Right renal pelvis (tissue), 4 donors: ENCODE measurements at places on chromosomes 3 and 15.
A peak's percentile ranks its signal among the peaks of the same experiment; 100 is the strongest.

GRCh38 chr3:21989341-21990042, 238.5 kb upstream of the ZNF385D start:
- DNase-seq = no peak

DNA sequence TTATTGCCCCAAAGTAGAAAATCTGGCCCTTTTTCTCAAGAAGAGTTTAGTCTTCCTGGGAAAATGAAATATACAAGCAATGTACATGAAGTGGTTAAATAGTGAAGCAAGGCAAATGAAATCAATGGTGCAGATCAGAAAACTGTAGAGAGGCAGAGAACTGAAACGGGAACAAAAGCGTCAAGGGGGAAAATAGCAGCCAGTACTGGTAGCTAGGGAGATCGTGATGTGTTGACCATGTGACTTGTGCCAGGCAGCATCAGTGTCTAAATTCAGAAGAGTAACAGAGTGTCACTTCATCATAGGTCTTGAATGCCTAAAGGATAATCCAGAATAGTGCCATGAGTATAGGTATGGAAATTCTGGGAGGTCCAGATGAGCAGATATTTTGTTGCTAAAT, 163.1 kb downstream of the CHL1 start:
- DNase-seq = no peak

DNA sequence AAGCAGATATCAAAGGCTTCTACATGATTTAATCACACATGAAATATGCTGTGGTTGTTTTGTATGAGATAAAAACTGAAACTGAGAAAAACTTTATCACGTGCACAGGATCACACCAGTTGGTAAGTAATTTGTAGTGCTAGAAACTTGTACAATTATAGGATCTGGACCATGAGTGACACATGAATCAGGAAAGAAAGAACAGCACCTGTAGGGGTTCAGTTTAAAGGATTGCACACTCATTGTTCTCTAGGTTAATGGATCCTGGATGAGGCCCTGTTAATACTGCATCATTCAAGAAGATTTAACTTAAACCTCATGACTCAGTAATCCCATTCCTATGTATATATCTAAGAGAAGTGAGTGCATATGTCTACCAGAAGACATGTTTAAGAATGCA, 87.9 kb downstream of the STT3B start:
- no peak for DNase-seq

- DNase-seq = no peak
Observed at GRCh38 chr3:117444175-117444574, 734.6 kb downstream of the TUSC7 start.

- DNase-seq = no peak
Observed at GRCh38 chr15:53835309-53835708, 75.8 kb upstream of the WDR72 start.

GRCh38 chr15:94023531-94023930, 207.8 kb upstream of the MCTP2 start:
- DNase-seq = no peak

DNA sequence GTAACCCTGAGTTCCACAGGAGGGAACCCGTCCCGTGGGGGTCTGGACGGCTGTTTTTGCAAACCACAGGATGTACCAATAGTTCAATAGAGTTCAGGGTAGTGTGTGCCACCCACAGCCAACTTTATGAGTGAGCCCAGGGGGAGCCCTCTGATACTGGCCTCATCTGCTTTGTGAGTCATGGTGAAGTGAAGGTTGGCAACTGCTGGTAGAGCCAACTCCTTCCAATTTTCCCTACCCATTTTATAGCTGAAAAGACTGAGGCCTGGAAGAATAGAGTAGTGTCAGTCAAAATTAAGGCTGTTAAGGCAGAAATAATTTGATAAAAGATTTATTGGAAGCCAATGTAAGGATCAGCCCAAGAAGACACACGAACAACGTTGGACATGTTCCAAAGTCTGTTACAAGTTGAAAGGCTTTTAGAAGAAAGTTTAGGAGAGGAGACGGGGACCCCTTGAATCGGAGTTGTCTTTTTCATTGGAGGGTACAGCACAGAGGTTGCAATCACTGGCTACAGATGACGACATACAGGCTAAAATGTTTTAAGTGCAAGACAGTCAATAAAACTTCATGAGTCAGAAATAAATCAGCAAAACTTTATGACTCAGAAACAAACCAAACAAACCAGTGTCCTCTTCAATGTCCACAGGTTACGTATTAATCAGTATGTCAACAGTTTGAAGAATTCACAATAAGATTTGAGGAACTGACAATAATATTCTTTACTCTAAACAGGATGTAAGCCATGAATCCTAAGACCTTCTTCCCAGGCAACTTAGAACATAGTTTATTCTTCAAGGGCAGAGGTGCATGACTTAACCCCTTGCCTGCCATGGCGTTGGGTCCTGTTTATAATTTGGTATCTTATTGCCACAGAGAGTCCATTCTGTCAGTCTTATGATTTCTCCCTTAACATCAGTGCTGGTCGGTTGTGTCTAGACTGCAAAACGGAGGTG, 62.9 kb upstream of the NR2E3 start:
- peak; percentile 28 for DNase-seq

GRCh38 chr3:29239376-29239775, 41.5 kb upstream of the RBMS3 start:
- DNase-seq = no peak

GRCh38 chr3:145133281-145133680, 1027.7 kb downstream of the PLOD2 start:
- DNase-seq = no peak

- no peak for DNase-seq
Observed at GRCh38 chr3:31440878-31441277, 91.8 kb upstream of the STT3B start.

DNA sequence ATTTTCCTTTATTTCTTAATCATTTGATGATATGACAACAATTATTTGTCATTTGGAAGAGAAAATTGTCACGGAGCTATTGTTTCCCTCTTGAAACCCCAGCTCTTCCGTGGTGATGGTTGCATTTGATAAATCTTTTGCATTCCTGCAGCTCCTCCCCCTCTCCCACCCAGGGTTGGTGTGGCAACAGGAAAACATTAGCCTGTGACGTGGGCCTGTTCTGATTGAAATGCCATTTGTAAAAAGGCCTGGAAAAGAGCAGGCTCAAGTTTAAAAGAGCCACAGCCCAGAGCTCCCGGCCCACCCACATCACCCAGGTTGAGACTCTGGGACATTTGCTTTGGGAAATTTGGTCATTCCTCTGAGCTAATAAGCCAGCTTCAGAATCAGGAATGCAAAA, 282.5 kb downstream of the RPLP1 start:
- DNase-seq = peak; percentile 43

DNA sequence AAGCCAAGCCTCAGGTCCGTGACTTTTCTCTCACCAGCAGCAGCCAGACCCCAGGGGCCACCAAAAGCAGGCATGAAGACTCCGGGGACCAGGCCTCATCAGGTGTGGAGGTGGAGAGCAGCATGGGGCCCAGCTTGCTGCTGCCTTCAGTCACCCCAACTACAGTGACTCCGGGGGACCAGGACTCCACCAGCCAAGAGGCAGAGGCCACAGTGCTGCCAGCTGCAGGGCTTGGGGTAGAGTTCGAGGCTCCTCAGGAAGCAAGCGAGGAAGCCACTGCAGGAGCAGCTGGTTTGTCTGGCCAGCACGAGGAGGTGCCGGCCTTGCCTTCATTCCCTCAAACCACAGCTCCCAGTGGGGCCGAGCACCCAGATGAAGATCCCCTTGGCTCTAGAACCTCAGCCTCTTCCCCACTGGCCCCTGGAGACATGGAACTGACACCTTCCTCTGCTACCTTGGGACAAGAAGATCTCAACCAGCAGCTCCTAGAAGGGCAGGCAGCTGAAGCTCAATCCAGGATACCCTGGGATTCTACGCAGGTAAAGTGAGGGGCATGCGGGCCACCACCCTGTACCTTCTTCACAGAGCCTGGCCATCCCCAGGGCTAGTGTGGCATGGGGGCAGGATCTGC, 12.0 kb upstream of the ABTB1 start:
- DNase-seq = no peak

DNA sequence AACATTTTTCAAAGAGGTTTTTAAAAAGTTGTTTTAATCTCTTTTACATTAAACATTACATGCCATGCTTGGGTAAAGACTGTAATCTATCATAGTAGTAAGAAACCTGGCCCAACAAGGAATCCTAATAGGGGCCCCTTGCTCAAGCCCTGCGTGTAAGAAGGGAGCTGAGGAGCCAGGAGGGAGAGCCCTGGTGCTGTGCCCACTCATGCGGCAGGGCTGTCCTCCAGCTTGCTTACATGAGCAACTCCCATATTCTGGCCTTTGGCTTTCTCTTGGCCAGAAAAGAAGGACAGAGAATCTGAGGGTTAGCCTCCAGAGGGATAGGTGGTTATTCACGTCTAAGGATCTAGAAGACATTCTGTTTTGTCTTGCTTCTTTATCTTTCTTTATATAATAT, 49.8 kb downstream of the KBTBD12 start:
- no peak for DNase-seq

DNA sequence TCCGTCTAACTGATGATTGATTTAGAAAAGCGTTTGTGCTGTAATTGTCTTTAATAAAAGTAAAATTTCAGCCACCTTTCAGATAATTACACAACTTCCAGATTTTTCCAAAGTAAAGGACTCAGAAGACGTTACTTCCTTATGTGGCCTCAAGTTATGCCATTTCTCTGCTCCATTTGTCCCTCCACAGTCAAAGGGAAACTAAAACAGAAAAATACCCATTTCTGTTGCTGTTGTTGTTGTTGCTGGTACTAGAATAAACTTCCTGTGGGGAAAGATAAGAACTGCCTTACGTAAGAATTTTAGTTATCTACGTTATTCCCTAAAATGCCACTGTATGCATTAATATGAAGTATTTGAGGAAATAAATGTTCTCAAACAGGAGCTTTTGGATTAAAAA, 153.9 kb downstream of the P3H2 start:
- DNase-seq = no peak

GRCh38 chr3:29186131-29186599, 94.7 kb upstream of the RBMS3 start:
- no peak for DNase-seq

- DNase-seq = no peak
Observed at GRCh38 chr3:147318900-147319299, 87.4 kb downstream of the ZIC4 start.

DNA sequence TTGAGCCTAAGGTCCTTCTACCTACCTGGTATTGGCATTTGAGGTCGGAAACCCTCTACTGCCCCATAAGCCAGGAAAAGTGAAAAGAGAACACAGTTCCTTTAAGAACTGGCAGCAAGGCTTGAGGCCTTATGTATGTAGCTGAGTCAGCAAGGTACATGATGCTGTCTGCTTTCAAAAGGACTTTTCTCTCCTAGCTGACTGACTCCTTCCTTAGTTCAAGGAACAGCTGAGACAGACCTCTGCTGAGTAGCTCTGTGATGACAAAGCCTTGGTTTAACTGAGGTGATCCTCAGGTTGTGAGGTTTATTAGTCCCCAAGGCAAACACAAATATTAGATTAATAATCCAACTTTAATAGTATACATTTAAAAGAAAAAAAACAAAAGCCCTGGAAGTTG, 45.8 kb downstream of the ADPGK start:
- no peak for DNase-seq

- DNase-seq = no peak
Observed at GRCh38 chr3:140469491-140469890, 208.4 kb upstream of the TRIM42 start.

DNA sequence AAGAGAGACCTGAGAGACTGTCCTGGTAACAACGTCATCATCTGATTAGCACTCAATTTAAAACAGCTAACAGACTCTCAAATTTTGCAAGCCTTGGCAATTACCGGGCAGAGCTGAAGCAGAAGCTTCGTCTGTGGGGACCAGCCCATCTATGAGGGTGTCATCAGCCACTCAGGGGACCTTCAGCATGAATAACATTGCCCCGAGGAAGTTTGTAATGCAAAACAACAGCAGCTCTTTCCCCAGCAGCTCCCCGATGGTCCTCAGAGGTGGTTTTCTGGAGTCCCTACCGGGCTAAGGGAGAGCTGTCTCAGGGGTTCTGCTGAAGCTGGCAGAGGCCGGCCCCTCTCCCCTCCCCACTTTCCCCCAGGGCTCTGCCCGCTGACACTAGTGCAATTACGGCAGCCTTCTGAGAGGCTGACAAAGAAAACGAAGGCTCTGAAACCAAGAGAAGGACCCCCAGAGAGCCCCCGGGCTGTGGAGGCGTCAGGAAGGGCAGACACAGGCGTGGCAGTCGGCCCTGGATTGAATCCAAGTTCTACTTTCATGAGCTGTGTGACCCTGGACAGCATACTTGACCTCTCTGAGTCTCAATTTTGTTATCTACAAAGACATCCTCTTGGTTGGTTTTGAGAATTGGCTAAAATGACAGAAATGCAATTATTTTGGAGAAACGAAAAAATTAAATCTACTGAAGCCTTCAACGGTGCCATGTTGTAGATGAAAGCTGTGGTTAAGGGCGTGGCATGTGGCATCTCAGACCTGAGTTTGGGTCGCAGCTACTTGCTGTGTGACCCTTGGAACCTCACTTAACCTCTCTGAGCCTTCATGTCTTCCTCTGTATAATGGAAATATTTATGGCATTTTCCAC, 102.1 kb upstream of the TLE3 start:
- DNase-seq = no peak

GRCh38 chr3:172137287-172138192, 98.2 kb downstream of the FNDC3B start:
- no peak for DNase-seq

GRCh38 chr15:70669966-70670658, 93.2 kb downstream of the UACA start:
- no peak for DNase-seq

DNA sequence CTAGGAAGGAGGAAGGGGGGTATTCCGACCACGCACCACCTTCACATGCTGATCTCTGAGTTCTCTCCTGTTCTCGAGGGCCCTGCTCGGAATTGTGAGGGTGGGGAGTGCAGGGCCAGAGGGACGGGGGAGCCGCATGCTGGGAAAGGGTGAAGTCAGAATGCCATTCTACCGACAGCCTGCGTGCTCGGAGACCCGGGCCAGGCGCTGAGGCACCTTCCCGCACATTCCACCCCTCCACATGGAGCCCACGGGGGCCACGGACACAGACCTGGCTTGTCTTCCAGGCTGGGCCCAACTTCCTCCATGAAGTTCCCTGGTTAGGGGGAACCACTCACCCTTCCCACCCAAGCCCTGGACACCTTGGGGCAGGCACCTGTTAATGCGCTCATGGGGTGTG, 28.7 kb upstream of the PIGZ start:
- DNase-seq = no peak

GRCh38 chr3:27559835-27560234, 75.7 kb upstream of the SLC4A7 start:
- DNase-seq = no peak

DNA sequence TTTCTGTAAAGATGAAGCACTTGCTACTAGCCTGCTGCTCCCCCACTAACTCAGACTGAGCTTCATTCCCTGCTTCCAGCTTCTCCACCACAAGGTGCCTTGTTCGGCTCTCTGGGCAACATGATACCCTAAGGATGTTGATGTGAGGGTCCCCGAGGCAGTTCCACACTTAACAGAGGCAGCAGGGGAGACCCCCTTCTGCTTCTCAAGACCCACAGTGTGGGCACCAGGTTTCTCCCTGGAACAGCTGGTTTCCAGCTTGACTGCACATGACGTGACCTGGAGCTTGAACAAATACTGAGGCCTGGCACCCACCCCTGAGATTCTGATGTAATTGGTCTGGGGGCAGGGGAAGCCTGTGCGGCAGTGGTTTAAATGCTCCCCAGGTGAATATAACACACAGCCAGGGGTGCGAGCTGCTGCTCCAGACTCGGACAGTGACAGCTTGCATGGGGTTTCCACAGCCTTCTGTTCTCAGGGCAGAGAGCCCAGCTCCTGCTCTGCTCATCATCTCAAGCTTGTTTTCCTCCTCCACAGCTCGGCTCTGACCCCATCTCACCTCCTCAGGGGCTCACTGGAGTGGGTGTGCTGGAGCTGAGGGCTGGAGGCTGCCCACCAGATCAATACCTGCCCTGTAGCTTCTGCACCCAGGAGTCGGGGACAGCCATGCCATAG, 95.0 kb upstream of the HACD2 start:
- no peak for DNase-seq
